ENCODE measurements at places on chromosomes 1 and 21.

DNA sequence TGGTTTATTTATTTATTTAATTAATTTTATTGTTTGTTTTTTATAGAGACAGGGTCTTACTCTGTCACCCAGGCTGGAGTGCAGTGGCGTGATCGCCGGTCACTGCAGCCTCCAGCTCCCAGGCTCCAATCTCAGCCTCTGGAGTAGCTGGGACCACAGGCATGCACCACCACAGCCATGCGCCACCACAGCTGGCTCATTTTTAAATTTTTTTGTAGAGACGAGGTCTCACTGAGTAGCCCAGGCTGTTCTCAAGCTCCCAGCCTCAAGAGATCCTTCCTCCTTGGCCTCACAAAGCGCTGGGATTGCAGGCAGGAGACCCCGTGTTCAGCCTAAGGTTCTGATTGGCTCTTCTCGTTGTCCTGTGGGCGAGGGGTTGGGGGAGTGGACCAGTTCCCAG, 22.1 kb downstream of the UMODL1 start:
- DNase-seq, result no peak

DNA sequence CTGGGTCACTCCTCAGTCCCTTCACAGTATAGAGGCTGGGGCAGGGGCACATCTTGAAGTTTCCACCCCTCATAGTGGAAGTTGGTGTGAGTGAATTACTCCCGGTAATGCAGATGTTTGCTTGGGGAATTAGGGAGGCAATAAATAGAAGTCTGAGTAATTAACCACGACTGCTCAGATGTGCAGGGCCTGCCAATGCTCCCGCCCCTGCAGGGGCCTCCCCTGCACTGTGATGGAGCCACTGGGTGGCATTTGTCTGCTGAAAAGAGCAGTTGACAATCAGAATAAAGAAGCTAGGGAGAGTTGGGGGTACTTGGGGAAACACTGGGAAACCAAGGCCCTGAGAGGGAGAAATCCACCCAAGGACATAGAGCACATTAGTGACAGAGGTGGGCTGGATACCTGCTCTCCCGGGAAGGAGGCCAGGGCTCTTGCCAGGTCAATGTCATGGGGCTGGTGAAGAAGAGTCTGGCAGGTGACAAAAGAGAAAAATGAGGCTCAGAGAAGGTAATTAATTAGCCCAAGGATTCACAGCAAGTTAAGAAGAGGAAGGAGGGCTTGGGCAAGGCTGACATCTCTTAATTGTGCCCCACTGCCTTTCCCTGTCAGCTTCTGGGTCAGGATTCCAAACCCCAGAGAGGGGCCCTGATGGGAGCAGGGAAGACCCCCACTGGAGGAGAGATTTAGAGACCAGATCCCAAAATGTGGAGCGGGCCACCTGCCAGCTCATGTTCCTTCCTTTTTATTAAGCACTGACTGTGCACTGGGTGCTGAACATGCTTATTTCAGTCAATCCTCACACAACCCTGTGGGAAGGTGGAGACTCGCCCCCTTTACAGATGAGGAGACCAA, 436.2 kb downstream of the MATN1 start:
- no peak for DNase-seq

- DNase-seq, result no peak
These were observed 110.7 kb upstream of the OLFM3 start for GRCh38 chr1:102107441-102107840.

GRCh38 chr1:235009074-235009473, 119.6 kb downstream of the TOMM20 start:
- DNase-seq, result no peak

DNA sequence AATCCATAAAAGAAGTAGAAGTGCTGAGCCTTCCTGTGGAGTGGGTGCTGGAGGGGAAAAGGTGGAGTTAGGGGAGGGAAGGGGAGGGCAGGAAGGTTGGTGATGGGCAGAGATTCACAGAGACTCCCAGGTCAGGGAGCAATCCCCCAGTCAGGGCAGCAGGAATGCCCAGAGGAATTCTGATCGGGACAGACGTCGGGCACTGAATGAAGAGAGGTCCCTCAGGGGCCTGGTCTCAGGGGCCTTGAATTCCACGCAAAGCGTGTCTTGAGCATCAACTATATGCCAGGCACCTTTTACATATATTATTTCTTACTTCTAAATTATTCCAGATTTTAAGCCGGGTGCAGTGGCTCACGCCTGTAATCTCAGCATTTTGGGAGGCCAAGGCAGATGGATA, 7.2 kb upstream of the PADI1 start:
- no peak for DNase-seq

- peak; percentile 50 for DNase-seq
These were observed at the start of gene C2CD4D for GRCh38 chr1:151839457-151840403. TSS of gene C2CD4D (minus strand) at chr1:151839820. CDS start at chr1:151838989, 831 bp downstream.

- no peak for DNase-seq
These were observed 901.2 kb downstream of the TTLL7 start for GRCh38 chr1:83097715-83098114.

GRCh38 chr1:5597171-5597850, 394.9 kb downstream of the NPHP4 start:
- DNase-seq, result no peak

DNA sequence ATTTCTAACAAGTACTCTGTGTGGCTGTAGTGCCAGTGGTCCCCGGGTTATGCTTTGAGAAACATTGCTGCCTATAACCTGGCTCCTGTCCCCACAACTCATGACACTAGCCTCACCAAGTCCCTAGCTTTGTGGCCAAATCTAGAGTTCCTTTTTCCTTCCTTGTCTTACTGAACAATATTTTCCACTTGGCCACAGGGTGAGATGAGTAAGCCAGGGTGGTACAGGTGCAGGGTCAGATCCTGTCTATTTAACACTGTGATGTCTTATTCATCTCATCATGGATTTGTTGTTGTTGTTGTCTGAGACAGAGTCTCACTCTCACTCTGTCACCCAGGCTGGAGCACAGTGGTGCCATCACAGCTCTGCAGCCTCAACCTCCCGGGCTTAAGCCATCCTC, 18.6 kb downstream of the ARMH1 start:
- DNase-seq, result no peak

DNA sequence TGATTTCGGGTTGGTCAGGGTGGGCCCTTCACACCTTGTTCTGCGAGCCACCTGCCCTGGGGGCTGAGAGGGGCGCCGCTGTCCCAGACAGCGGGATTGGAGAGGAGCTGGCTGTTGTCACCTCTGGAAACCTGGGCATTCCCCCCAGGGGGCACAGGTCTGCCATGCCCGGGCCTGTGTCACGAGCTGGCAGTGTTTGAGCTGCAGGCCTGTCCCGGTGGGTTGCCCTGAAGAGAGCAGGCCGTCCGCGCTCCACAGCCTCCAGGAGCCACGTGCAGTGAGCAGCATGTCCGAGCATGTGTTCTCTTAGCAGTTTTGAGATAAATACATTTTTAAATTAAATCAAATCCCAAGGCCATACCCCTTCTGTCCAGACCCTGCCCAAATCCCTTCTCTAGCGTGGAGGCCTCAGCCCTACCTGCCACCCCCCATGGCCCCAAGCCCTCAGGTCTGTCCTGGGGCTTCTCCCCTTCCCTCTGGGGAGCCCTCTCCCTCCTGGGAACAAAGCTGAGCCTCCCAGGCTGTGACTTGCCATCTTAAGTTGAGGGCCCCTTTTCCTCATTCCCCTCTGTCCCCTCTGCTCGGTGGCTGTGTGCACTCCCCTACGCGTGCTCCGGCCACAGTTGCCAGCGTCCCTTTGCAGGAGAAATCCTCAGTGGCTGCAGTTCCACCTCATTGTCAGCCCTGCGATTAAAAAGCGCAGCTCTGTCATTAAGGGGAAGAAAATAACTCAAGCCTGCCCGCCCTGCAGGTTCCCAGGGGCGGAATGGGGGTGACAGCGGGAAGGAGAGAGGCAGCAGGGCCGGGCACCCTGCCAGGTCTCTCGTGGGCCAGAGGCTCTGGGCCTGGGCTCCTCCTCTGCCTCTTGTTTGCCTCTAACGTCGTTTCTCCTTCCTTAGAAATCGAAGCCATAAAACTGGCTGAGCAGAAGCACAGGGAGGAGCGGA, 26.6 kb downstream of the SLX9 start:
- peak; percentile 81 for DNase-seq

DNA sequence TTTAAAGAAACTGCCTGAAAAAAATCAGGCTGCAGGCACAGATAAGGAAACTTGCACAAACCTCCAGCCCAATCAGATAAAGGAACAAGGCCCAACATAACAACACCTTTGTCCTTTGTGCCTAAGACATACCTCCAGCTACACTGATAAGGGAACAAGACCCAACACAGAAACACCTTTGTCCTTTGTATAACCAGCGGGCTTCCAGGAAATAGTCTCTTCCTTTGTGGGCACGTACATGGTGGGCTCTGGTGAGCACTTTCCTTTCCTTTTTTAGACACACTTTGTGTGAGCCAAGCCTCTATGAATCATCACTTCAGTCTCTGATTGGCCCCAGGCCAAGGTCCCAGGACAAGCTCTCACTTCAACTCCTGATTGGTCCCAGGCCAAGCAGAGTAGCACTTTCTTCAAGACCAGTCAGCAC, 23.6 kb downstream of the ZNF670 start:
- no peak for DNase-seq

DNA sequence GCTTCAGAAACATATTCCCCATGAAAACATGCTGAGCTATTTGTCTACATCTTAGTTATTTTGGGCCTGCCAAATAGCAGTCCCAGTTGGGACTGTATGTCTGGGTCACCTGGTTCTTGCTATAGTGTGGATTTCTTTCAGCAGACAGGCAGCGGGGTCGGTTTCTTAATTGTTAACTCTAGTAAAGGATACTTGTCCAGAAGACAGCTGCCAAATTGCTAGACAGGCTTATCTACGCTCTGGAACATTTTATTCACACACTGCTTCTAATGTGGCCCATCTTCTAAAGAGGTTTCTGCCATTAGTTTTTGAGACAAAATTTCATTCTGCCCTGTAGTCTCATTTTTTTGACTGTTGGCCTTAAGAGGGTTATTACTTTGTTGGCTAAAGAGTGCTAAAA, 217.9 kb downstream of the RWDD3 start:
- DNase-seq, result no peak

- DNase-seq, result peak; percentile 75
These were observed at the start of gene TSTD1 for GRCh38 chr1:161038523-161039153. TSS of gene TSTD1 (minus strand) at chr1:161038964. CDS start at chr1:161038889, 75 bp downstream.

DNA sequence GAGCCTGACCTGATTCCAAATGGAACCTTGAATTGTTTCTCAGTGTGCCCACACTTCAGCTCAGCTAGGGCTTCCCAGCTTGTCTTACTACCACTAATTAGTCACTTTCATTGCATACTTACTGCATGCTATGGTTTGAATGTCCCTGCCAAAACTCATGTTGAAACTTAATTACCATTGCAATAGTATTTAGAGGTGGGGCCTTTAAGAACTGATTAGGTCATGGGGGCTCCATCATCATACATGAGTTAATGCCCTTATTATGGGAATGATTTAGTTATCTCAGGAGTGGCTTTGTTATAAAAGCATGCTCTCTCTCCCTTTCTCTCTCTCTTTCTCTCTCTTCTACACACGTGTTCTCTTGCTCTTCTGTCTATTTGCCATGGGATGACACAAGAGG, 68.3 kb downstream of the NENF start:
- no peak for DNase-seq

DNA sequence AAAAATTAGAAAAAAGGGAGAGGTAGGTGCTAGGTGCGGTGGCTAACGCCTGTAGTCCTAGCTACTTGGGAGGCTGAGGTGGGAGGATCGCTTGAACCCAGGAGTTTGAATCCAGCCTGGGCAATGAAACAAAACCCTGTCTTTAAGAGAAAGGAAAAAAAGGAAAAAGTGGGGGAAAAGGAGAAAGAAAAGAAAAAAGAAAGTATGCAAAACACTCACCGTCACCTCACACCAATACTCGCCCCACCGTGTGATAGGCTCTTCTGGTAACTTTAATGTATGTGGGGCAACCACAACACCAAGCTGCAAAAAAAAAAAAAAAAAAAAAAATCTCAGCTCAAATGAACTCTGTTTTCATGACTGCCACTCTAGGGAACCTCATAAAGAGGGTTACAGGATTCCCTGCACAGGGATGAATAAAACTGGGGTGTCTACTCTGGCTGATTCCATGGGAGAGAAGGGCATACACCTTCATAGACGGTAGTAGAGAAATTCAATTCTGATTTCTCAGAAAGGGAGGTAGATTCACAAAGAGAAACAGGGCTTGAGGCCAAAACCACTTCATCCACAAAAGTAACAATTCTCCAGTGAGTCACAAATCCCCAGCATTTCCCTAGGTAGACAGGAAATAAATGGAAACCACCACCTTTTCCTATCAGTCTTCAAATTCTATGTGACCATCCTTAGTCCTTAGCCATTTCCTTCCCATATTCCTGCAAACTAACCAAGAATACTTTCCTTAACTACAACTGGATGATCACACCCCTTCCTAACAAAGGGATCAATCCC, 2.5 kb downstream of the MRPL9 start:
- DNase-seq, result no peak

DNA sequence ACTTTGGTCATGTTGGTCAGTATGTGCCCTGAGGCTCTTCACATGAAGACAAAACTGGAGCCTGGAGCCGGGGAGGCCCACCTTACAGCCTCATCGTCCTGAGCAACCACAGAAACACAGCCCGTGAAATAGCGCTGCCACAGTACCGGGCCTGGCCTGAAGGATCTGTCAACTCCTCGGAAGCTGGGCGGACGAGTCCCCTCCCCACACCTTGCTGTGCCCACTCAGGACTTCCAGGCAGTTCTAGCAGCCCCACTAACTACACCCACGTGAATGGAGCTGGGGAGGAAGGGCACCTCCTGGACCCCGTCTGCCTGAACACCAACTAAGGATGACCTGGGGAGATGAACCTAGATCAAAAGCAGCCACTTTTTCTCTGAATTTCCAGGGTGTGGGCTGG, 24.7 kb downstream of the SDE2 start:
- DNase-seq, result no peak

DNA sequence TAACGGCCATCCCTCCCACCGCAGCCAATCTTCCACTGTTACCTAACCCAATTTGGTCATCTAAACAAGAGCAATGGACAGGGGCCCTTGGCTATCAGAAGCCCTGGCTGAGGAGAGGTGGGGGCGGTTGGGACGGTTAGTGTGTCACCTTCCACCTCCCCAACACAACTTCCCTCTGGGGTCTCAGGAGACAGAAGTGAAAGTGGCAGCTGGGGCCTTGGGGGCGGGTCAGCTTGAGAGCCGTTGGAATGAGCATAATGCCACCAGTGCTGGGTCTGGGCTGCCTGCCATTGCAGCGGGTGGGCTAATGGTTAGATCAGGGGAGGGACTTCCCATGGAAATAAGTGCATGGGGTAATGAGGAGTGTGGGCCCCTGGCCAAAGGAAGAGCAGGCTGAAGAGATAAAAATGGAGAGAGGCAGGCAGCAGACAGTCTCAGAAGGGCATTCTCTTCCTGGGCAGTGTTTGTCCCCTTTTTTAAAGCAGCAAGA, 7.9 kb downstream of the MEF2D start:
- DNase-seq, result no peak
